Activated CD4-positive, alpha-beta T cell treated with anti-CD3 and anti-CD28 coated beads, Interleukin-2, amount 10 ng/mL, durations not matched to agents 7 days and 5 days (primary cell): ENCODE measurements at places on chromosomes 7 and 10. TPM values are rescaled to one million over a fixed set of nuclear protein-coding genes. Genes with fewer than 3 reads are reported as not detected.

- peaks cover 32% of the 10 kb centered on the region for H3K4me1 ChIP-seq
- DNase-seq: peak; percentile 4
- H3K27me3 ChIP-seq: peaks cover 3% of the 10 kb centered on the region
- H3K36me3 ChIP-seq: no peaks in the 10 kb centered on the region
- H3K4me3 ChIP-seq: no peak overlapping the region
Observed at GRCh38 chr10:44993226-44993921, 7.3 kb upstream of the ZNF22 start.

Gene PRR15
- not detected for total RNA-seq

GRCh38 chr10:1127629-1128028 is 71.4 kb downstream of the WDR37 start:
- peaks cover 67% of the 10 kb centered on the region for H3K36me3 ChIP-seq
- H3K4me1 ChIP-seq: peaks cover 11% of the 10 kb centered on the region
- no peaks in the 10 kb centered on the region for H3K27me3 ChIP-seq

- no peaks in the 10 kb centered on the region for H3K36me3 ChIP-seq
- H3K4me3 ChIP-seq: no peak overlapping the region
- H3K27me3 ChIP-seq: no peaks in the 10 kb centered on the region
- H3K27ac ChIP-seq: no peak overlapping the region
Observed at GRCh38 chr10:98316661-98317060, 48.7 kb upstream of the LOXL4 start.

GRCh38 chr10:59957975-59958374 is 51.6 kb upstream of the CCDC6 start:
- no peak overlapping the region for H3K4me3 ChIP-seq
- no peak overlapping the region for H3K27ac ChIP-seq
- H3K27me3 ChIP-seq: peaks cover 8% of the 10 kb centered on the region

Gene PNLIPRP1
- total RNA-seq: not detected

DNA sequence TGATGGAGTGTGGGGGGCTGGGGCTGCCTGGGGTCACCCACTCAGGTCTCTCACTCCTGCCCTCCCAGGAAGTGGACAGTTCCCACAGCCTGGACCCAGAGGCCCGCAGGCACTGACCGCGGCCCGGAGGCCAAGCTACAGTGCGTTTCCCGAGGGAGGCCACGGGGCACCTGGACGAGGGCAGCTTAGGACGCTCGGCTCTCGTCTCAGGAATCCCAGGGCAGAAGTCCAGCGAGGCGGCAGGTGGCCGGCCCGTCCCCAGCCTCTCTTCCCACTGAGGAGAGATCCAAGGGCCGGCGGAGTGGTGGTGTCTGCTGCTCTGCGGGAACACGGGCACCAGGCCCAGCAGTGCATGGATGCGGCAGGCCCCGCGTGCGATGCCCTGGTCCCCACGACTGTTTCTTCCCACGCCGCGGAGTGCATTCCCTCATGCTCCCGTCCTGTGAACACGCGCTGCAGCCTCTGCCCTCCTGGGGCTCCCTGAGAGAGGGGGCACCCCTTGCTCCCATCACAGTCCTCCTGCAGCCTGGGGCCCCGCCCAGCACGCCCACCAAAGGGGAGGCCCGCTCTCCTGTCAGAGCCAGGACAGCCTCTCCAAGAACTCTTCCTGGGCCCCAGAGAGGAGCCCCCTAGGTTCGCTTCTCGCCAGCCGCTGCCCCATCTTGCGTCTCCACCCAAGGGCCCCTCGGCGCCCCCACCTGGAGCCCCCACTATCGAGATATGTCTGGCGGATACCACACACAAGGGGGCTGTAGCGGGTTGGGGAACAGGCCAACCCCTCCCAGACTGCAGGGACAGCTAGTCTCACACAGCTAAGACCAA is 24.3 kb upstream of the GPR146 start:
- peaks cover 13% of the 10 kb centered on the region for H3K36me3 ChIP-seq
- H3K4me3 ChIP-seq: no peak overlapping the region
- H3K27me3 ChIP-seq: no peaks in the 10 kb centered on the region
- no peak for DNase-seq
- peaks cover 8% of the 10 kb centered on the region for H3K4me1 ChIP-seq
- no peak overlapping the region for H3K27ac ChIP-seq

DNA sequence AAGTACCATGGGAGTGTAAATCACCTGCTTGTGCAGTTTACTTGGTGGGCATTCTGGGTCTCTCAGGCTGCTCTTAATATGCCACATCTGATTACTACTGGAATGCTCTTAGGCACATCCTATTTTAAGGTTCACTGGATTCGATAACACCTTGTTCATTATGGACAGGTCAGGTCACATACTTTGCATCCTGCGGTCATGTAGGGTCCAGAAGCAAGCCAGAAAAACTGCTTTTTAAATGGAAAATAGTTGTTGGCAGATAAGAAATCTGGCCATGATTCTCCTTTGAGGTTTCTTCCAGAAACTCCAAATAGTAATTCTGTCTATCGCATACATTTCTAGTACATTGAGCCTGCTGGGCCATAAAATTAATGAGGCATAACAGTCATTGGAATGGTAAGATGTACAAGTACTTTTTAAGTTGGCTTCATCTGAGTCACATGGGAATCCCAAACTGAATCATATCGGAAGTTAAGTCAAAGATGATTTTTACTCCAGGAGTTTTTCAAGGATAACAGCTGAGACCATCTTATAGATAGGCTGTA is 371.9 kb downstream of the LRRTM3 start:
- no peaks in the 10 kb centered on the region for H3K36me3 ChIP-seq
- no peaks in the 10 kb centered on the region for H3K27me3 ChIP-seq
- H3K4me1 ChIP-seq: no peaks in the 10 kb centered on the region
- DNase-seq: no peak
- H3K4me3 ChIP-seq: no peak overlapping the region

- H3K27me3 ChIP-seq: no peaks in the 10 kb centered on the region
- H3K36me3 ChIP-seq: no peaks in the 10 kb centered on the region
- no peak overlapping the region for H3K4me3 ChIP-seq
- DNase-seq: peak; percentile 22
- H3K4me1 ChIP-seq: peaks cover 2% of the 10 kb centered on the region
- no peak overlapping the region for H3K27ac ChIP-seq
Observed at GRCh38 chr10:93357680-93358079, 124.5 kb downstream of the MYOF start.

DNA sequence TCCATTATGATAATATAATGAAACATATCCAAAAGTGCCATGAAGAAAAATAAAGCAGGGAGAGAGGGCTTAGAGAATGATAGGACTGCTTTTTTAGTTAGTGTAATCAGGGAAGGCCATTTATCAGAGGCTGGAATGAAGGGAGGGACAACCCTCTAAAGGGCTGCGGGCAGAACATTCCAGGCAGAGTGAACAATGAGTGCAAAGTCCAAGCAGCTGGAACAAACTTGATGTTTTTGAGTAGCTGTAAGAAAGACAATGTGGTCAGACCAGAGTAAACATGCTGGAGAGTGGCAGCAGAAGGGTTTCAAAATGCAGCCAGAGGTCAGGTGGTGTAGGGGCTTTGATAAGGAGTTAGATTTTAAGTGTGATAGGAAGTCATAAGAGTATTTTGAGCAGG is 65.6 kb upstream of the CCDC6 start:
- no peak overlapping the region for H3K4me3 ChIP-seq
- no peaks in the 10 kb centered on the region for H3K4me1 ChIP-seq
- H3K27me3 ChIP-seq: no peaks in the 10 kb centered on the region
- no peak for DNase-seq

Gene EPO
- total RNA-seq: not detected

GRCh38 chr7:149685455-149685854 is 87.9 kb downstream of the ZNF467 start:
- H3K27ac ChIP-seq: no peak overlapping the region
- H3K4me3 ChIP-seq: no peak overlapping the region
- no peak for DNase-seq
- H3K36me3 ChIP-seq: no peaks in the 10 kb centered on the region
- peaks cover 31% of the 10 kb centered on the region for H3K27me3 ChIP-seq

- H3K36me3 ChIP-seq: no peaks in the 10 kb centered on the region
- H3K27ac ChIP-seq: no peak overlapping the region
- no peak for DNase-seq
- no peaks in the 10 kb centered on the region for H3K4me1 ChIP-seq
- no peak overlapping the region for H3K4me3 ChIP-seq
- no peaks in the 10 kb centered on the region for H3K27me3 ChIP-seq
Observed at GRCh38 chr10:109433434-109433833, 489.9 kb downstream of the XPNPEP1 start.

Gene CPVL
- total RNA-seq: not detected

Gene ITGA8
- total RNA-seq: not detected

GRCh38 chr10:121687095-121687813 is 89.0 kb upstream of the FGFR2 start:
- no peak overlapping the region for H3K27ac ChIP-seq
- H3K27me3 ChIP-seq: no peaks in the 10 kb centered on the region
- no peaks in the 10 kb centered on the region for H3K4me1 ChIP-seq

Gene SORBS1
- 0.56 TPM for total RNA-seq

Gene CFAP69
- not detected for total RNA-seq

- no peak overlapping the region for H3K27ac ChIP-seq
- peaks cover 21% of the 10 kb centered on the region for H3K27me3 ChIP-seq
- no peak overlapping the region for H3K4me3 ChIP-seq
- no peak for DNase-seq
Observed at GRCh38 chr10:60914690-60915141, 29.3 kb downstream of the RHOBTB1 start.

- H3K36me3 ChIP-seq: no peaks in the 10 kb centered on the region
- peaks cover 4% of the 10 kb centered on the region for H3K27me3 ChIP-seq
- no peak for DNase-seq
Observed at GRCh38 chr10:27450225-27450624, 53.9 kb upstream of the RAB18 start.

Gene SLC13A4
- not detected for total RNA-seq

GRCh38 chr7:113628948-113629847 is 289.6 kb downstream of the PPP1R3A start:
- DNase-seq: no peak
- no peaks in the 10 kb centered on the region for H3K4me1 ChIP-seq
- H3K4me3 ChIP-seq: no peak overlapping the region
- H3K27ac ChIP-seq: no peak overlapping the region
- no peaks in the 10 kb centered on the region for H3K36me3 ChIP-seq
- H3K27me3 ChIP-seq: no peaks in the 10 kb centered on the region

DNA sequence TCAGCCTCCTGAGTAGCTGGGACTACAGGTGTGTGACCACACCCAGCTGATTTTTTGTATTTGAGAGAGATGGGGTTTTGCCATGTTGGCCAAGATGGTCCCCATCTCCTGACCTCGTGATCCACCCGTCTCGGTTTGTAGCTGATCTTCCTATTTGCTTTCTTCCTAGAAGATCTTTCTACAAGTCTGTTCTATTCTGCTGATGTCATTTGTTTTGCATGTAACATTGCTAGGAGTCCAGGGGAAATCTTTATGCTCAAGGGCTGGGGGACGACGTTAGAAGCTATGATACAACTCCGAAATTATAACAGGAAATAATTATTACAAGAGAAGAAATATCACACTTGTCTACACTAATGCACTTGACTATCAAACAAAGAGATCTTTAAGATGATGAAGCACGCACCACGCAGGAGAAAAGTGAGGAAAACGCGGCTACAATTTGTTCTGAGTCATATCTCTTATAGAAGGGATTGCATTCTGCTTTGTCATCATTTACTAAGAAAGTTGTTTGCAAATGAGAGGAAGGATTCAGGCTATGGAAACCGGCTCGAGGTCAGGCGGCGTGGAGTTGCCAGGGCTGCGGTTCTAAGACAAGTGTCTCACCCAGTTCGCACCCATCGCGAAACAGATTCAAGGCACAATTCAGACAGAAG is 103.0 kb upstream of the CARD11 start:
- no peak overlapping the region for H3K27ac ChIP-seq
- H3K4me3 ChIP-seq: no peak overlapping the region
- no peak for DNase-seq
- no peaks in the 10 kb centered on the region for H3K36me3 ChIP-seq
- H3K27me3 ChIP-seq: no peaks in the 10 kb centered on the region
- H3K4me1 ChIP-seq: peaks cover 15% of the 10 kb centered on the region

- peaks cover 10% of the 10 kb centered on the region for H3K36me3 ChIP-seq
- no peak overlapping the region for H3K27ac ChIP-seq
Observed at GRCh38 chr7:104971290-104972071, 42.5 kb upstream of the KMT2E start.

DNA sequence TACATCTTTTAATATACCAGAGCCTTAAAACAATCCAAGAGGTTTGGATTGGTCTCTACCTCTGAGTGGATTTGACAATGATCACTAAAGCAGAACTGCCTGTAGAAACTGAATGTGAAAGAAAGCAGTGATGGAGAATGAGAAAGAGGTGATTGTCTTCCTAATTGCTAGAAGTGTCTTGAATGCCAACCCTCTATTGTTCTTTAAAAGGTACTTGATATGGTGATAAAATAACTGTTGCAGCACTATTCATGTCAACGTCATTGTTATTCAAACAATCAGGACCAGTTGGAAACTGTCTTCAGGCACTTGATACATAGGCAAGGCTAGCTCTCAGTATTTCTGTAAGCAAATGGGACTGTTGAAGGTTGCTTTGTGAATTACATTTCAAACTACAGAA is 47.9 kb upstream of the ITPRID1 start:
- no peaks in the 10 kb centered on the region for H3K36me3 ChIP-seq
- no peak overlapping the region for H3K4me3 ChIP-seq
- H3K27me3 ChIP-seq: no peaks in the 10 kb centered on the region
- no peak overlapping the region for H3K27ac ChIP-seq
- DNase-seq: no peak
- H3K4me1 ChIP-seq: no peaks in the 10 kb centered on the region

DNA sequence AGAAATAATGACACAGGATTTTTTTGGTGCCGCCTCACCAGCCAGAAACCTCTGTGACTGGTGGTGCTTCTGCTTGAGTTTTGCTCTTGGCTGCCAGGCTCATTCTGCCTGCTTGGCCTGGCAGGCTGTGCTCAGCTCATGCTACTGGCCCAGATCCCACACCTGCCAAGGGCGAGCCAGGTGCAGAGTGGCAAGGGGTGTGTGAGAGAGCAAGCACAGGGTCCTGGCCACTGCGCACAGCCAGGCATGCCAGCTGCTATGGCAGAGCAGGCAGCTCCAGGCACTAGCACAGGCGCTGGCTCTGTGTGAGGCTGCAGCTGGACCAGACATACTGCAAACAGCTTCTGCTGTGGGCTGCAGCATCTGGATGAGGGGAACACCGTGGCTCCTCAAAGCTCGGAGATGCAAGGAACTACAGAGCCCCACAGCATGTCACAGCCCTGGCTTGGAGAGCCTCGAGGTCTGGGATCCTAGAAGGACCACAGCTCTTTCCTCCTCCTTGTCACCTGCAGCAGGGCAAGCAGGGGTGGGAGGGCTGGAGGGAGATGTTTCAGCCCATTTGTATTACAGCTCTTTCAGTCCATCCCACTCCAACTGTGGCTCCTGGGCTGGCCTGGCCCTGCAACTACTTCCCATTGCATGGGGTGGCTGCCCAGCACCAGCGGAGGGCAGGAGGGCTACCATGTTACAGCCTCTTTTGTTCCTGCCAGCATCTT is 313.4 kb upstream of the SEMA3C start:
- no peak overlapping the region for H3K4me3 ChIP-seq
- H3K27ac ChIP-seq: no peak overlapping the region
- no peaks in the 10 kb centered on the region for H3K36me3 ChIP-seq
- no peaks in the 10 kb centered on the region for H3K27me3 ChIP-seq

DNA sequence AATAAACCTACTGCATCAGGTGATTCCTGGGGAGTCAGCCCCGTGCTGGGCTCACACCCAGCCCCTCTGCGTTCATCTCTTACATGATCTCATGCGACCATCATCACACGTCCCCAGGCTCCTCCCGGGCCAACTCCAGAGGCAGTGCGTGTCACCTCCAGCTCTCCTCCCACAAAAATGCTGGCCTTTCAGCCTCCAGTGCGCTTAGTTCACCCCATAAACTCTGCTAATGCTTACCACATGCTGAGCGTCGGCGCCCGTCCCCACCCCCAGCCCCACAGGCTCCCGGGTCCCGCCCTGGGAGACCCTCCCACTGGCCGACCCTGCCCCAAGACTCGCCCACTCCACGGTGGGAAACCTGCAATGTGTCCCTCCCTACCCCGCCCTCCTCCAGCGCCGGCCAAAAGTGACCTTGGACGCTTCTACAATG is 816 bp upstream of the SDK1 start:
- H3K4me1 ChIP-seq: peaks cover 10% of the 10 kb centered on the region
- DNase-seq: no peak
- H3K27ac ChIP-seq: no peak overlapping the region
- H3K4me3 ChIP-seq: peak overlapping the region; percentile 19
- no peaks in the 10 kb centered on the region for H3K36me3 ChIP-seq

Gene HECW1
- total RNA-seq: not detected
